Glomerular endothelial cell (primary cell): ENCODE measurements at places on chromosomes 11 and 22. TPM values are rescaled to one million over a fixed set of nuclear protein-coding genes. Genes with fewer than 3 reads are reported as not detected.

BATF2 gene
- total RNA-seq: 1.3 and 2.7 TPM in 2 replicates

RAB38 gene
- 2.7 and 15.7 TPM in 2 replicates for total RNA-seq

SCN3B gene
- total RNA-seq: 5.4 and 5.8 TPM in 2 replicates

HBB gene
- not detected in 2 replicates for total RNA-seq

TRPM5 gene
- total RNA-seq: not detected in 2 replicates

CCDC34 gene
- 3.4 and 6.8 TPM in 2 replicates for total RNA-seq

PRR33 gene
- not detected in 2 replicates for total RNA-seq

CRYBA4 gene
- total RNA-seq: not detected in 2 replicates

SLN gene
- total RNA-seq: 2.1 TPM in 1 of 2 replicates, not detected in the other

TM7SF2 gene
- 12.8 and 28.2 TPM in 2 replicates for total RNA-seq

SLC25A18 gene
- total RNA-seq: not detected in 2 replicates

BCL2L13 gene
- 49.2 and 59.7 TPM in 2 replicates for total RNA-seq

VWCE gene
- total RNA-seq: 9.0 and 18.6 TPM in 2 replicates

SHANK2 gene
- total RNA-seq: 4.7 and 5.3 TPM in 2 replicates

SERPINH1 gene
- 875 and 921 TPM in 2 replicates for total RNA-seq

ZNRF3 gene
- 5.2 and 6.4 TPM in 2 replicates for total RNA-seq

GSTT2B gene
- 3.0 and 20.1 TPM in 2 replicates for total RNA-seq

EXPH5 gene
- total RNA-seq: 0.82 TPM in 2 replicates

PATE4 gene
- not detected in 2 replicates for total RNA-seq

PKP3 gene
- total RNA-seq: 0.41 and 1.9 TPM in 2 replicates

MS4A1 gene
- not detected in 2 replicates for total RNA-seq

THRSP gene
- total RNA-seq: not detected in 2 replicates

TSSK2 gene
- total RNA-seq: not detected in 2 replicates
